ENCODE measurements at places on chromosomes 5 and 9.

DNA sequence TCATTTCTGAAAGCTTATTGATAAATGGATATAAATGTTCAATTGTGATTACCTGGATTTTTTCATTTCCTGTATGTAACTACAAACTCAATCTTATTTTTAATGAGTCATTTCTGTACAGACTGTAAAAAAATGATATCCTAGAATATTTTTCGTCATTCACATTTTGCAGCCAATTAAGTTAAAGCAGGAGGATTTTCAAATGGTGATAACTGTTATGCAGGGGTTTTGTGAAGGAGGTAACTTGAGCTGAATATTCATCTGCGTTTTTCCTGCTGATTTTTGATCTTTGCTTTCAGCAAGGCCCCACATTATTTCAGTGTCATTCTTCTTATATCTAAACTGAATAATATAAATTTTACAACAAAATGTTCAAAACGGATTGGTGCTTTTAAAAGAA, 74.1 kb downstream of the SLF1 start:
- no peak for DNase-seq

DNA sequence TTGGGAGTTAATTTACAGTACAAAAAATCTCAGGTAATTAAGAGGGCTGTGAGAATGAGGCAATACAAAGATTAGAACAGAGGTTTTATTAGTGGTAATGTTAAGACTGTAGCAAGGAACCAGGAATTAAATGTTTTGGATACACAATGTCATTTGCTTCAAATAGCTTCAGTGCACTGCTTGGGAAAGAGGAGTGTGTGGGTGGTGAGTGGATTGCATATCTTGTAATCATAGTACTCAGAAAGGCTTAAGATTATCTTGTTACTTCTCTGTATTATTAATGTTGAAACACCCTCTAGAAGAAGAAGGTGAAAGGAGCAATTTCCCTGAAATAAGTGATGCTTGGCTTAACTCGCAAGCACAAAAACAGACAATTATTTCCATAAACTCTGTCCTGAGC, 21.0 kb upstream of the TBCA start:
- DNase-seq = no peak

DNA sequence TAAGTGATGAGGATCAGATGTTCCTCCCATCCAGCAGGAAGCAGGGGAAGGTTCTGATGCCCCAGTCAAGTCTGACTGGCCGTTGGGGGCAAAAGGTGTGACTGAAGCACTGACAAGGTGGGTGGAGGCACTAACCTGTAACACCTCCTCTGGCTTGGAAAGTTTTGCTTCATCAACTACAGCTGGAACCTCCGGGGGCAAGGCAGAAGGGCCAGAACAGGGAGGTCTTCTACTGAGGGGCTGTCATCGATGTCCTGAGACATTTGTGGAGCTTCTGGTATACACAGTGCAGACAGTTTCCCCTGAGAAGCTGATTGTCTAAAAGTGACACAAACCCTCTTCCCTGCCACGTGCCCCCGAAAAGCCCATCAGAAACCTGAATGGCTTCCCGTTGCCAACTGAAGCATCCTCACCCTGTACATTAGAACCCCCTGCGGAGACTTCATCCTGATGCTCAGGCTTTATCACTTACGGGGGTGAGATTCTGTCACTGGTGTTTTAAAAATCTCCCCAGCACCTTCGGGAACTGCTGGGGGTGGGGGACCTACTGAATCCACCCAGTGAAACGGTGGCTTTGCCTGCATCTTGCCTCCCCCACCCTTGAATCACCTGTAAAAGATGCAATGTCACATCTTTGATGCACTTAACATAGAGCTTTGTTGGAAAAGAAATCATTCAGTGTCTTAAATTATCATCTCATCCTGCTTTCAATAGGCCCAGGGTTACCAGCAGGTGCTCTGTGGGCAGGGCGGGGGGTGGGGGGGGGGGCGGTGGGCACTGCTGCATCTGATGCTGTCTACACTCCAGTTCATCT, 24.6 kb downstream of the TRAF1 start:
- DNase-seq = no peak

DNA sequence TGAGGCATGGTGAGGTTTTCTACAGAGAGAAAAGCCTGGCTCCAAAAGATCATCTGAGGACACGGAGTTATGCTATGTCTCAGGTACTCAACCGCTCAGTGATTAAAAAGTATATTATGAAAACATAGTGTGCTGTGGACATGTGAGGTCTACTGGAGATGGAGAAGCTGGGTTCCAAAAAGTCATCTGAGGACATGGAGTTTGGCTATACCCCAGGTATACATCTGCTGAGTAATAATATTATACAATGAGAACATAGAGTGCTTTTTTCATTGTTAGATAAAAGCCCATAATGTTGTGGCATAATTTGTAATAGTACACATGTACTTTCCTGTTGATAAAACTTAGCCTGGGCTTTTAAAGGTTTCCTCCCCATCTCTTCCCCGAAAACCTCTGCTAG, 70.7 kb upstream of the SHISAL2B start:
- no peak for DNase-seq

GRCh38 chr5:73367650-73368049, 80.9 kb downstream of the FOXD1 start:
- DNase-seq = no peak

GRCh38 chr5:116897291-116897690, 322.7 kb upstream of the SEMA6A start:
- DNase-seq = no peak

DNA sequence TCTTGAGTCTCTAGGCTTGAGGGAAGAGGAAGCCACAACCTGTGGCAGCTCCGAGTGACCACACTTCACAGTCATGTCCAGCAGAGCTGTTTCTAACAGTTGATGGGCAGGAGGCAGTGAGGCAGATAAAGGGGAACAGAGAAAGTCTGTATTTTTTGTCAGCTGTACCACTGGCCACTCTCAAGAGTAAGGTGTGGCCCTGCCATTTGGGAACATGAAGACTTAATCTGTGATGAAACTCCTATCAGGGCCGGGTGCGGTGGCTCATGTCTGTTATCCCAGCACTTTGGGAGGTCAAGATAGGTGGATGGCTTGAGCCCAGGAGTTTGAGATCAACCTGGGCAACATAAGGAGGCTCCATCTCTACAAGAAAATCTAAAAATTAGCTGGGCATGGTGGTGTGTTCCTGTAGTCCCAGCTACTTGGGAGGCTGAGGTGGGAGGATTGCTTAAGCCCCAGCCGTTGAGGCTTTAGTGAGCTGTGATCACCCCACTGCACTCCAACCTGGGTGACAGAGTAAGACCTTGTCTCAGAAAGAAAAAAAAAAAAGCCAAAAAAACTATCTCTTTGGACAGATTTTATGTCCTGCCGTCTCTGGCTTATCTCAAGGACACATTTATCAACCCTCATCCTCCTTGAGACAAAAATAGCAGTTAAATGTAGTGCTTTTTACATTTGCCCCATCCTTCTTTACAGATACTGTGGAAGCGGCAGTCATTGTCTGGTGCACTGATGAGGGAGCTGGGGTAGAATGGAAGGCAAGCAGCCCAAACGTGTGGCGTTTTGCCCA, 11.9 kb upstream of the COL15A1 start:
- DNase-seq = no peak

GRCh38 chr5:131899686-131900085, 45.8 kb downstream of the MEIKIN start:
- DNase-seq = no peak

GRCh38 chr5:65696892-65697291, 25.0 kb downstream of the SGTB start:
- DNase-seq = no peak

GRCh38 chr5:29001666-29002065, 1963.3 kb upstream of the CDH9 start:
- no peak for DNase-seq

DNA sequence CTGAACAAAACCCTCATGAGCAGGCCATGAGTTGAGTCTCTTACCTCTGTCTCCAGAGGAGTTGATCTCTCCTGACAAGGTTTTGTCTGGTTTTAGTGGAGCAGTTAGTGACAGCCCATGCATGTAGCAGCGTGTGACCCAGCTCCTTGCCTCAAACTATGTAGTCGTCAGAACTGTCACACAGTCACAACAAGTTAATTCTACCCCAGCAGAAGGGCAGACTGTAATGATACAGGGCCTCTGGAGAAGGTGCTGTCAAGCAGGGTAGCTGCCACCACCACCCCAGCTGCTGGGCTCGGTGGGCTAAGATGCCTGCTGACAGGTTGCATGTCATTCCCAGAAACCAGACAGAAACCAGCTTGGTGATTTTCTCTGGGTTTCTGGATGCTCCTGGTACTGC, 194.5 kb downstream of the PSAT1 start:
- DNase-seq = no peak

DNA sequence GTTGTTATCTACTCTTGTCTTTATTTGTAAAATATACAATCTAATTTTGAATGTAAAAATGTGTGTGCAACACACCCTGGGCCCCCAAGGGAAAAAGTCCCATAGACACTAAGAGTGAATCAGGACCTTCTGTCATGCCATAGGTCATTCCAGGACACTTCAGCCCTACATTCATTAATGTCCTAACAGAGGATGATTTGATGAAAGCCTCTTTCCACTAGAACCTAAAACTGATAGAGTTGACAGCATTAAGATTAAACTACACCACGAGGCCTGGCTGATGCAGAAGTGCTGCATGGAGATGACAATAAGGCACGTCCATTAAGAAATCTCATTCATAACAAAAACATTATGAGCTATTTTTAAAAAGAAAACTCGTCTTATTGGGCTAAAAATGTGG, 46.2 kb downstream of the FRMD3 start:
- DNase-seq = no peak

DNA sequence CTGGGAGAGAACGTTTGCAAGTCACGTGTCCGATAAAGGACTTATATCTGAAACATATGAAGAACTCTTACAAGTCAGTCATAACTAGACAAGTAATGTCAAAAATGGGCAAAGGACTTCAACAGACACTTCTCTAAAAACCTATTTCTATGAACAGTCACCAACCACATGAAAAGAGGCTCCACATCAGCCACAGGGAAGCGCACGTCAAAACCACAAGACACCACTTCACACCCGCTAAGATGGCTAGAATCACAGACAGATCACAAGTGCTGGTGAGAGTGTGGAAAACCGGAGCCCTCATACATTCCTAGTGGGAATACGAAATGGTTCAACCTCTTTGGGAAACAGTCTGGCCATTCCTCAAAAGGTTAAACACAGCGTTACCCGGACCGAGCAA, 11.5 kb upstream of the CARD9 start:
- no peak for DNase-seq

GRCh38 chr9:14423815-14424261, 109.9 kb upstream of the NFIB start:
- DNase-seq = peak; percentile 48

DNA sequence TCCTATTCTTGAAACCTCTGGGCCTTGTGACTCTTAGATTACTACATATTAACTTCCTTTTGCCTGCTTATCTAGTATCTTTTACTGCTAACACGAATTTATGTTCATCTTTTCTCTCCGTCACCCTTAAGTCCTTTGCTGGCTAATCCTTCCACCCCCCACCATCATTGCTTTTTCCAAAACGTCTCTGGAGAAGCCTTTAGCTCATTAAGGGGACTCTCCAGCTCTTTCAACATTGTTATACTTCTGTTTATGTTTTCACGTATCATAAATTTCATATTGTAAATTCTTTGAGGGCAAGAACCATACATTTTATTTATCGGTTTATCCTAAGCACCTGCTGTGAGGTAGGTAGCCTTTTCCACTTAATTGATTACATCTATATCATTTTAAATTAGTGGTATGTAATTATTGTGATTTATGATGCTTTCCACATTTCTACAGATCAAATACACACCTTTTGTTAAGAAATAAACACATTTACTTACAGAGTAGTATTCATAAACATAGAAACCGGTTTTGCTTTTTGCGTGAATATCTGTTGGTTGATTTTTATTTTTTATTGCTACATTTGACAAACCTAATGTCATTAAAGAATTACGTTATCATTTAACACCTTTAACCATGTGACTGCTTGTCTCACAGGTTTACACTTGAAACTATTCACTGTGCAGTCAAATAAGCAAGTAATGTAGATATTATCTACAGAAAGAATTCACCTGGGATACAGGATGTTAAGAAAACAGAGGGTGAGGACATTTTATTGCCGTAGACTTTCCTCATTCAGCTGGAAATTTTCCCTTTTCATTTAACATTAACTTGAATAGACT, 15.4 kb upstream of the SNX2 start:
- no peak for DNase-seq

DNA sequence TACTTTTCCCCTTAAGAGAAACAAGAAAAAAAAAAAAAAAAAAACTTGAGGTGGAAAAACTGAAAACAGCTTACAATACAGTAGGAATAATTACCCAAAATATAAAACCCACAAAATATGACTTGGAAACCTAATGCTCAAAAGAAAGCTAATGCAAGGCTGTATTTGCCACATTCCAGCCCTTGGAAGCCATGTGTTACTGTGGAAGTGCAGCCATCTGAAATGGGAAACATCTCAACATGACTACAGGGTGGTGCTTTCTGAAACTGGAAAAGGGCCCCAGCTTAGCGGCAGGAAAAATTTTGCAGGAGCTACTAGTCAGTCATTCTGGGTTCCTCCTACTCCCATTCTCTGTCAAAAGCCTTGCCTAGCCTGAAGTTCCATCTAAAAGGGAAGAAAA, 20.4 kb downstream of the CDK5RAP2 start:
- DNase-seq = no peak

- no peak for DNase-seq
Measured at GRCh38 chr5:87074934-87075541, 192.6 kb upstream of the RASA1 start.

- no peak for DNase-seq
Measured at GRCh38 chr5:65695896-65696295, 26.0 kb downstream of the SGTB start.

- peak; percentile 60 for DNase-seq
Measured at GRCh38 chr9:130701059-130702022, 7.8 kb downstream of the EXOSC2 start.

DNA sequence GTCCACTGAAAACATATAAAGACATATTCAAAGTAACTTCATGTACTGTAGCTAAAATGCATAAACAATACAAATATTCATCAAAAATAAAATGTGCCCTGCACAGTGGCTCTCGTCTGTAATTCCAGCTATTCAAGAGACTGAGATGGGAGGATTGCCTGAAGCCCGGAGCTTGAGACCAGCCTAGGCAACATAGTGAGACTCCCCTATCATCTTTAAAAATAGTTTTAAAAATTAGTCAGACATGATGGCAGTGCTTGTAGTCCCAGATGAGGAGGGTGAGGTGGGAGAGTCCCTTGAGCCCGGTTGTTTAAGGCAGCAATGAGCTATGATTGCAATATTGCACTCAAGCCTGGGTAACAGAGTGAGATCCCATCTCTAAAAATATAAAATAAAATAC, 534.1 kb downstream of the ANXA1 start:
- no peak for DNase-seq

DNA sequence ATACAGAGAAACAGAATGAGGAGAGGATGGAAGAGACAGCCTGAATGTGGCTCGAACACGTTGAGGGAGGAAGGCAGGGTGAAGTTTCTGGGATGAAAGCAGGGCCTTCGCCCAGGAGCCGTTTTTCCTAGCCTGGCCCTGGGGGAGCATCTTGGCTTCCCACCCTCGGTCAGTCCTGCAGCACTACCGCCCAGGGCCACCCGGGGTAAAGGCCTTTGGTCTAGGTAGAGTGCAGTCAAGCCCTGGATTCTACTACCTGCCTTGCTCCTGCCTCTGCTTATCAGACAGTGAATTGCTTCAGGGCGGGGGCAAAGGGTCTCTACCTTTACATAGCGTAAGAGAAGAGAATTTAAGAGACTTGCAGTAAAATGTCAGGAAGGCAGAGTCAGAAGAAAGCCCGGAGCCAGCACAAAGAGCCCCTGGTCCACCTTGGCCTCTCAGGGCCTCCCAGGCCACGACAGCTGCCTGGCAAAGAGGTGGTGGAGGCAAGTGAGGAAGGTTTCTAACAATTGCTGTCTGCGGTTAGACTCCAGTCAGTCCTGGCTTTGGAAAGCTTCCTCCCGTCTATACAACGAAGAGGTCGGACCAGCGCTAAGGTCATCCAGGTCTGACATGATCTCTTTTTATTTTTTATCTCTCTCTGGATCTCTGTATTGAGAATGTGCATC, 17.9 kb downstream of the COL15A1 start:
- DNase-seq = no peak
